ENCODE measurements at places on chromosomes 2 and 18.

- DNase-seq = no peak
These were observed 84.2 kb downstream of the MYOM1 start for GRCh38 chr18:3135536-3135935.

- peak; percentile 13 for DNase-seq
These were observed 27.8 kb upstream of the GAREM2 start for GRCh38 chr2:26144953-26145680.

GRCh38 chr2:98768384-98769113 lies 37.6 kb upstream of the MGAT4A start:
- no peak for DNase-seq

DNA sequence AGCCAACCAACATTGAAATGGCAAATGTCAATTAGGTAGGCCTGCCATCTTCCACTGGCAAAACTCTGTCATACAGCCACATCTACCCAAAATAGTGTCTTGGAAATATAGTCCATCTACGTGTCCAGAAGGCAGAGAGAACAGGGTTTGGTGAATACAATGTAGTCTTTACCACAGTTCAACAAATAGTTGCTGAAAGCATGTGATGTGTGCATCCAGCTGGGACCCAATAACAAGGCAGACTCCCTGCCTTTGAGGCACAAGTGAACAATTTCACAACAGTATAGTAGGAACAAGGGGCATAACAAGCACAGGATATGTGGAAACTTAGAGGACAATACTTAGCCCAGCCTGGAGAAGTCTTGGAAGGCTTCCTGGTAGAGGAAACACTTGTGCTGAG lies 72.6 kb downstream of the EVA1A start:
- DNase-seq = no peak

GRCh38 chr2:17877811-17878280 lies 621 bp upstream of the KCNS3 start:
- DNase-seq = no peak

DNA sequence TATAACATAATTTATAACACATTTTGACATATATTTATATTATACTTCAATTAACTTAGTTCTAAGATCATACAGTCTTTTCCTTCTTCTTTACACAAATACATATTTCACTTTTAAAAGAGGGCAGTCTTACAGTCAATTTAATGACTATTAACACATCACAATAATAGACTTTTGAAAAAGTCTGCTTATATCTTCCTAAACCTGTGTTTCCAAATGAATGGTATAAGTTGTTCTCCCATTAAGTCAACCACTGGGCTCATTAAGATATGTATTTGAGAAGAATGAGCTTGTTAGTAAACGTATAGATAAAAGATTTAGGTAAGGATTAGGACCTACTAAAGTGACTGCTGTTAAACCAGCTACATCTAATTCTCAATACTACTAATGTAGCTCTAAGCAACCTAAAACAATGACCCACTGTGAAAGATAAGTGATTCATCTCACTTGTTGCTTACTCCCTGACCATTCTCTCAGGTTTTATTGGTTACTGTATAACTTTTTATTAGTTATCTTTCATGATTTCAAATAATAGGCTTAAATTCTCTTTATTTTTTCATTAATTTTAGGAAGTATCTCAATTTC lies 27.0 kb downstream of the SLC40A1 start:
- DNase-seq = no peak

GRCh38 chr2:200635251-200635650 lies 49.4 kb downstream of the AOX1 start:
- DNase-seq = no peak

- DNase-seq = no peak
These were observed 9.9 kb downstream of the TMBIM1 start for GRCh38 chr2:218282173-218282991.

GRCh38 chr2:195602687-195603086 lies 54.3 kb upstream of the SLC39A10 start:
- no peak for DNase-seq

DNA sequence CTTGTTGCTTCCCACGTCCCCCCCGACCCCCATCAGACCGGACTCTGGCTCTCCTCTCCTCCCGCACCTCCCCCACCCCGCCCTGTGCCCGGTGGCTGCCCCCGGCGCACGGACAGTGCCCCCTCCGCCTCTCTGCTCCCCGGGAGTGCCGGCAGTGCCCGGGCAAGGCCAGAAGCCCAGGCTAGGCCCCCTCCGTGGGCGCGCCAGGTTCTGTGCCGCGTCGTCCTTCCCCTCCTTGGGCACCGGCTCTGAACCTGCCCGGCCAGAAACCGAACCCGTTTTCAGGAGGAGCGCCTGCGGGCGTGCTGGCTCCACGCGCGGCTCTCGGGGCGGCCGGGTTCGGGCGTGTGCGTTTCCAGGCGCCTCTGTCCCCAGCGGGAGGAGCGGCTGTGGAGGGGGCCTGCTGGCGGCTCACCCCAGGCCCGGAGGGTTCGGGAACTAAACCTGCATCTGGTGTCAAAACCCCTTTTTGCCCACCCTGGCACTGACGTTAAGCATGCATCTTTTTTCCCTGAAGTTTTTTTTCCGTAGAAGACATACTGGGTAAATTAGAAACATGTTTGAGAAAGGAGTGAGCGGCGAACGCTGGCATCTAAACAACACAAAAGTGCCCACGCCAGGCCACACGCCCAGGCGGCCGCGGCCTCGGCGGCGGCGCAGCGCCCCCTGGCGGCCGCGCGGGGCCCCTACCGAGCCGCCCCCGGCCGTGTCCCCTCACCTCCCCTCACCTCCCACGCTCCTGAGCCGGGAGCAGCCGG lies 123.9 kb upstream of the SLC1A4 start:
- peak; percentile 62 for DNase-seq

DNA sequence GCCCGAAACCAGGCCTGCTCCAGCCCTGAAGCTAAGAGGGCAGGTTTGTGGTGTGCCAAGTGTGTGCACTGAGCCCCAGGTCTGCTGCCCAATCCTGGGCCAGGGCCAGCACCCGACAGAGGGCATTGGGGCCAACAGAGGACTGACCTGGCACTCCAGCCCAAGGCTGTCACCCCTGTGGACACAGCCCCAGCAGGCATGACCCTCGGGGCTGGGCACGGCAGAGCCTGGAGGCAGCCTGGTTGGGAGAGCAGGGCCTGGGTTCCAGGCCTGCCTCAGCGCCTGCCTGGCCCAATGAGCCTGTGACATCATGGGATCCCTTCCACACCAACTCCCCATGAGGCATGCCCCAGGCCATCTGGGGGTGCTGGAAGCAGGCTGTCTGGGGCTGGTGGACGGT lies 10.8 kb upstream of the SNED1 start:
- no peak for DNase-seq

- no peak for DNase-seq
These were observed 32.9 kb downstream of the NCK2 start for GRCh38 chr2:105777506-105778055.

DNA sequence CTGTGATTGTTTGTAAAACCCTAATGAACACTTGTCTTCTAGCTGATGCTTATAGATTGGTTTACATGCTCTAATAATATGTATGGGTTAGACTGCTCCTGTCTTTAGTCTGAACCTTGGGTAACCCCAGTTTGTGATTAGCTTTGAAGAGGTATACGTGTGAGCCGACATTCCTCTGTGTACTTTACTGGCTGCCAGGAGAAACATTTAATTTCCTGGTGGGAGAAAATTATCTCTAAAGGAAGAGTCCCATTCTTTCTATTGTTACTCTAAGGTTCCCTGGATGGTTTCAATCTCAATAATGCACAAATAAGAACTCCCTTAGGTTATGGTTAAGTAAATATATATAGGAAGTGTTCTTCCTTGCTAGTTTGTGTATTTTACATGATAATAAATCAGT lies 143.6 kb upstream of the ZSWIM2 start:
- no peak for DNase-seq

DNA sequence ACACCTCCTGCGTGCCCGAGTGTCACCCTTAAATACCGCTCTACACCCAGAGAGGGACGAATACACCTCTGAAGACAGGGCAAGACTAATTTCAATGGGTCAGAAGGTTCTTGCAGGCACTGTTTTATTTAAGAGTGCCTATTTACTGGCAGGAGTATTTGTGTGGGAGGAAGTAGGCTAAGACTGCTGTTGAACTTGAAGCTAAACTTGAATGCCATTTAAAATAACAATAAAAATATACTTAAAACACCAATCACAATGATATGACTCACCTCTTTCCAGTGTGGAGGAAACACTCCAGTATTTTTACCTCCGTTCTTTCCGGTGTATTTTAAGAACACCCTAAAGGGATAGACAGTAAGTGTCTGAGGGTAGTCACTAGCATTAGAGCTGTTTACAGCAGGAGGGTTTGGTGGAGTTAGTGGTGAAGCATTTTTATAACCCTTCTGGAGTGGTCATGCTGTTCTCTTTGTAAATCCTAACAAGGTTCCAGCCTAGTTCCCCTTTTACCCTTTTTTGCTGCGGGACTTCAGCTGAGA lies 9.6 kb upstream of the HOXD1 start:
- no peak for DNase-seq

GRCh38 chr2:142533177-142533576 lies 344.3 kb upstream of the KYNU start:
- no peak for DNase-seq

- DNase-seq = no peak
These were observed 466.1 kb downstream of the TGIF1 start for GRCh38 chr18:3916082-3916481.

GRCh38 chr18:35029770-35030169 lies 11.4 kb upstream of the MAPRE2 start:
- no peak for DNase-seq
